ENCODE measurements at places on chromosomes 4 and X.

DNA sequence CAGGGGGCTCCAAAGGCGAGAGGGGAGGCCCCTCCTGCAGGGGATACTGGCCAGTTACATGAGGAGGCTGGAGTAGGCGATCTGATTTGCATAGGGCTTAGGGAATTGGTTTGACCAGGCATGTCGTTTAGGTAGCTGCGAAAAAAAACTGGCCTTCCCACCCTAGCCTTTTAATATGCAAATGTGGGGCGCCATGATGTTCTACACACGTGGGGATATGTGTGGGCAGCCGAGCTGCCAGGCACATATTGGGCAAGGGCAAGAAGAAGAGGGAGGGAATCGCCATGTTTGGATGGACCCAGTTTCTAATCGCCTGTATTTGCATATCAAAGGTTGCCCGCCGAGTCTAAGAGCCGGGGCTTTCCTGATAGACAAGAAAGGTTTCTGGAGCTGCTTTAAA lies 121.3 kb downstream of the PRKX start:
- no peak for DNase-seq

DNA sequence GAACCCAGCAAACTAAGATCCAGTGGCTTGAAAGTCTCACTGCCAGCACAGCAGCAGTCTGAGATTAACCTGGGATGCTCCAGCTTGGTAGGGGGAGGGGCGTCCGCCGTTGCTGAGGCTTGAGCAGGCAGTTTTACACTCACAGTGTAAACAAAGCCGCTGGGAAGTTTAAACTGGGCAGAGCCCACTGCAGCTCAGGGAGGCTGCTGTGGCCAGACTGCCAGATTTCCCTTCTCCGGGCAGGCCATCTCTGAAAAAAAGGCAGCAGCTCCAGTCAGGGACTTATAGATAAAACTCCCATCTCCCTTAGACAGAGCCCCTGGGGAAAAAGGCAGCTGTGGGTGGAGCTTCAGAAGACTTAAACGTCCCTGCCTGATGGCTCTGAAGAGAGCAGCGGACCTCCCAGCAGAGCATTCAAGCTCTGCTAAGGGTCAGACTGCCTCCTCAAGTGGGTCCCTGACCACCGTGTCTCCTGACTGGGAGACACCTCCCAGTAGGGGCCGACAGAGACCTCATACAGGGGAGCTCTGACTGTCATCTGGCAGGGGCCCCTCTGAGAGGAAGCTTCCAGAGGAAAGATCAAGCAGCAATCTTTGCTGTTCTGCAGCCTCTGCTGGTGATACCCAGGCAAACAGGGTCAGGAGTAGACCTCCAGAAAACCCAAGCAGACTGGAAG lies 45.1 kb upstream of the CDX4 start:
- no peak for DNase-seq

DNA sequence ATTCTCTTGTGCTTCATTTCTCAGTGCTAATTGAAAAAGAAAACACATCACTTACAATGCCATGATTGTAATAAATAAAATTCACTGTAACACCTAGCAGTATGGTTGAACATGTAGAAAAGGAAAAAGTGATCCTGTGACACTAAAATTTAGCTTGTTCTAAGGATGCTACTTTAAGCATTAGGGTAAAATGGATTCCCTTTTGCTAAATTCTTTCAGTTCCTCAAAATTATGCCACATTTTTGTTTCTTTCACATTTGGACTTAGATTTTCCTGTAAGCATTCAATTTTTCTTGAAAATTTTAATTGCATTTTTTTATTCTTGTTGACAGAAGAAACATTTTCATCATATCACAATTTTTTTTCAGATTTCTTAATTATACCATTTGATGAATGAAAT lies 19.4 kb downstream of the TET2 start:
- DNase-seq, result no peak

DNA sequence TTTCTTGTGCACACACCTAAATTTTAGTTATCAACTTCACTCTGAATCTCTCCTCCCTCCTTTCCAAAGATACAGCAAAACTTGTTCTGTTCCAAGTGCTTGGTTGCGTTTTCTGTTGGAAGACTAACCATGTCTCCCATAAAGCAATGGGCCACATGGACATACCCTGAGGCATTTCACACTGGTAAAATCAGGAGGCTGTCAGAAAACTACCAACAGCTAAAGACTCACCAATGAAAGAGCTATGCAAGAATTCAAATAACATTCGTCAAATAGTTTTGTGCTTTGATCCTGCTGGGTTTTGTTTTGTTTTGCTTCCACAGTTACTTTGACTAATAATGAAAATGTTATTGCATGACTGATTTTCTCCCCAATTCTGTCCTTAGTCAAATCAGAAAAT lies 46.0 kb downstream of the PHEX start:
- no peak for DNase-seq

DNA sequence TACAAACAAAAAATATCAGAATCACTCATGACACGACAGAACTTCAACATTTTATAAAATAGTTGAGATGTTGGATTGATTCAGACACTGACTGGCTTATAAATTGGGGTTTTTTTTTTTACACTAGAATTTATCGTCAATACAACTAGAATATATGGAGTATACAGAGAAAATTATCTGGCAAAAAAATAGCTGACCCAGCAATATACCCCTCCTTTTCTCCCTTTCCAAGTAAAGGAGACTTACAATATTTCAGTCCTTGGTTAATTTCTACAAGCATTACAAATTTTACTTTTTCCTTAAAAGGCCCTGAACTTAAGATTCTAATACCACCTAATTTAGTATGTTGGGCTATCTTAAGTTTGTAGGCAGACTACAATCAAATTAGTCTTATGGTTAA lies 76.3 kb downstream of the LCORL start:
- DNase-seq, result no peak

DNA sequence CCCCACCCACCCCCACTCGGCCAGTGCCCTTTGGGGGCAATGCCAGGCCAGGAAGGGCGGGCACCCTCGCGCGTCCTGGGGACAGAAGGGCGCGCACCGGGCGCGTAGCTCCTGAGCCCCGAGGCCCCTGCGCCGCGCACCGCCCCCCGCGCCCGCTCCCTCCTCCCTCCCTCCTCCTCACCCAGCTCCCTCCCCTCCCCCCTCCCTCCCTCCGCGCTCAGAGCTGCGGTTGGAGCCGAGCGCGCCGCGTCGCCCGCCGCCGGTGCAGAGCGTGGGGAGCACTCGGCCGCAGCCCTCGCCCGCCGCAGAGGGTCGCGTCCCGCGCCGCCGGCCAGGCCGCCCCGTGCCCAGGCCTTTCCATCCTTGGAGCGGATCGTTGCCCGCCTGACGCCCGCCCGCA lies at the start of gene ATP2B3:
Gene ATP2B3, plus strand, starts transcription at position 220 of the 400 bp plus-strand sequence. CDS start 18,606 bp downstream, outside the sequence.
- no peak for DNase-seq

DNA sequence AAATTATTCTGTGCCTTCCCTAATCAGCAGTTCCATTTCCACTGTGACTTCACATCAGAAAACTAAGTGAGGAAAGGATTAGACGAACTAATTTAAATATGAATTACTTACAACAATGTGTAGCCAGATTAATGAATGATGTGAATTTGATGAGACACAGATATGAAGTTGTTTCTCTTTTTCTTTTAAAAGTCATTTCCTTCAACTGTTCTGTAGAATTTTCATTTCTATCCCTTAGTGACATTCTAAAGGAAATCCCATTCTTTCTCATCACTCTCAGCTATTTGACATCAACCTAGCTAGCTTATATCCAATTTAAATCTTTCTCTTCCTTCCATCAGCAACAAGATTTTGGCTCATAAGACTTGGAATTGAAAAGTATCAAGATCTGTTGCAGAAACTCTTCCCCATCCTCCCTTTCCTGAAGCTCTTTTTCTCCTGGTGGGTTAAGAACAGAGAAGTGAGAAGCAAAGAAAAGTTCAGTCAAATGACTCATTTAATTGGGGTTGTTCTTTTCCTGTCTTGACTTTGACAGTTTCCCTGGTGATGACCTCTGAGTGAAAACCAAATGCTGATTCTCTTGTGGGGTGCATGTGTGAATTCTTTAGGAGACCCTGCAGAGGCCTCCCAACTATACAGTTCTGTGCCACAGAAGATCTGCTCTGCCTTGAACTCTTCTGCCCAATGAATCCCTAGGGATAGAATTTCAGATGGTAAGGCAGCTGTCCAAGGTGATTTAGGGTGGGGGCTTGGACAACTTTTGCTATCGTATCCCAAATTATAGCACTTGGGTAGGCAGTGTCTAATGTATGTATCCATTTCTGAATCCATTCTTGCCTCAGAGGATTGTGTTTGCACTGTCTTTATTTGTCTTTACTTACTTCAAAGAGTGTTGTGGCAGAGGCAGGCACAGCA lies 232.5 kb upstream of the GPRIN3 start:
- no peak for DNase-seq

GRCh38 chrX:34880656-34881055 lies 61.9 kb upstream of the FAM47B start:
- no peak for DNase-seq

- no peak for DNase-seq
Observed at GRCh38 chr4:174041555-174042105, 241.8 kb downstream of the FBXO8 start.

GRCh38 chrX:154738011-154738738 lies 12.7 kb downstream of the GAB3 start:
- no peak for DNase-seq

DNA sequence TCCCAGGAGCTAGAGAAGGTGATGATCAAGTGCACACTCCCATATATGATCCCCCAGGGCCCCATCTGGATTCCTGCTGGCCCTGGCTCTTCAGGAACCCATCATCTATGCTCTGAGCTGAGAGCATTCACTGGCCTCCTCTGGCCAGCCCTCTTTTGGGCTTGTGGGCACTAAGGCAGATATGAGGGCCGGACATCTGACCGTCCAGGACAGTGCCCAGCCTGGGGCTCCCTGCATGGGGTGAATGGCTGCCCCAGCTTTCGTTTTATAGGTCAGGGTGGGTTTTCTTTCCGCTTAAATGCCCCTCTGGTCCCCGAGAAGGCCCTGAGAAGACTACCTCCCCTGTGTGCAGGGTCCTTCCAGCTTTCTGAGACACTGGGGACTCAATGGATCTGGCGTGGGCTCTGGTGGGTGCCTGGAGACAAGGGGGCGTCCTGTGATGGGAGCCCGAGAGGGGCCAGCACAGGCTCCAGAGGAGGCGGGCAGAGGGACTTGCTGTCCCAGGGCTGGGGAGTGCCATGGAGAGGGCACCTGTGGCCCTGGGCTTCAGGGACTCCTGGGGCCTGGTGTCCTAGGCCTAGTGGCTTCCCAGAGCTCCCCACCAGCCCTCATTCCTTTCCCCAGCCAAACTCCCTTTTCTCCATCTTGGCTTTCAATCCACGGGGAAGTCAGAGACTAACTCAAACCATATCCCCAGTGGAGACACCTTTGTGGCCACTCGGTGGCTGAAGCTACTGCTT lies 39.5 kb upstream of the GRPEL1 start:
- DNase-seq, result no peak

DNA sequence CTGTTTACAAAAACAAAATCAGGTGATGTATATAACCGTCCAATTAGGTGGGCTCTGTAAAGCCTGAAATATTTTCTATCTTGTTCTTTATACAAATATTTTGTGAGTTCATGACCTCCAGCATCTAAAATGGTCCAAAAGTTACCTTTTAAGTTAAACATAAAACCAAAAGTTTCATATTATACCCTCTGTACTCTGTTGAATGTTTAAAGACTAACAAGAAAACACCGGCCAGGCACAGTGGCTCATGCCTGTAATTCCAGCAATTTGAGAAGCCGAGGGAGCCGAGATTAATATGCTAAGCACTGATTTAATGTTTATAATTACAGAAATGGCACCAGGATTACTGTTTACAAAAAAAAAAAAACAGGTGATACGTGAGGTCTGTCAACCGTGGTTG lies 328.4 kb downstream of the DHRSX start:
- DNase-seq, result no peak
